ENCODE measurements at places on chromosomes 5 and 9.

DNA sequence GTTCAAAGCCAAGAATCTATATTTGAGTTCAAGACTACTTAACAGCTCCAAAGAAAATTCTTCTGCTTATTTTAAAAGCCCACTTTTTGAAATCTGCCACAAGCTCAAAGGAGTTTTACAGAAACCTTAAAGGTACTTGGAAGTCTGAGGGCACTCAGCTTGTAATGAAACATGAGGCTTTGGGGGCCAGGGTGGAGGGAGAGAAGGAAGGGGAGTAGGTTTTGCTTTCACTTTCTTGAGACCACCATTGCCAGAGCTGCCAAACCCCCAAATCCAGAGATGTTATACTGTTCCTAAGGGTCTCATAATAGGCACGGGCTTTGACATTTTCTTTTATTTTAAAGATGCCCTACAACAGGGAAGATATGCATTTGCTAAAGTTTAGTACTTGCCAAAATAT is 42.6 kb upstream of the TNFAIP8 start:
- no peak for DNase-seq

- DNase-seq, result no peak
These were observed 40.9 kb downstream of the NACC2 start for GRCh38 chr9:136054146-136054545.

DNA sequence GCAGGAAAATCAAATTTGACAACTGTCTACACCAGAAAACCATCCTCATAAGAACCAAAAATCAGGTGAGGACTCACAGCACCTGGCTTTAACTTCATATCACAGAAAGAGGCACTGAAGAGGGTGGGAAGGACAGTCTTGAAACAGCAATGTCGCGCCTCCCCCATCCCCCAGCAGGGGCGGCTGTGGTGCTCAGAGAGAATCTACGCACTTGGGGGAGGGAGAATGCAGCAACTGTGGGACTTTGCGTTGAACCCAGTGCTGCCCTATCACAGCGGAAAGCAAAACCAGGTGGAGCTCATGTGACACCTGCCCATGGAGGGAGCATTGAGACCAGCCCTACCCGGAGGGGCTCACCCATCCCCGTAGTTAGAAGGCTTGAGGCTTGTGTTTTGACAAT is 191.8 kb downstream of the MSX2 start:
- no peak for DNase-seq

GRCh38 chr9:95085861-95086563 is 231.5 kb downstream of the FANCC start:
- no peak for DNase-seq

GRCh38 chr5:74767579-74767913 is 497 bp downstream of the NSA2 start:
- DNase-seq, result no peak

DNA sequence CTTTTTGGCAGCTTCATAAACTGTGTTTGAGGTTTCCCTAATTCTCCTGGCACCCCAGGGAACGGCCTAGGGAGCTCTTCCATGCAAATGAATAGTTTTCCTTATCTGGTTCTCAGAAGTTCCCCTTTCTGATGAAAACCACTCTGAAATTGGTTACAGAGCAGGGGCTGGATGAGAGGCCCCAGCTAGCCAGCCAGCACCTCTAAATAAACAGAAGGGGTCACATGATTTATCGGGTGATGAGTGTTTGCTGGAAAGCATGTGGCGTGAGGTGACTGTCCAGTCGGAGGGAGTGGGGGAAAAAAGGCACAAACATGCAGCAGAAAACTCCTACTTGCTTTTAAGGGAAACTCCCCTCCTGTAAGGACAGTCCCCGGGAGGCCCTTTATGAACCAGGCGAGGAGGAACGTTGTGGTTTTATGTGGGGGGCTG is 261.2 kb upstream of the ANKRD55 start:
- DNase-seq, result no peak

DNA sequence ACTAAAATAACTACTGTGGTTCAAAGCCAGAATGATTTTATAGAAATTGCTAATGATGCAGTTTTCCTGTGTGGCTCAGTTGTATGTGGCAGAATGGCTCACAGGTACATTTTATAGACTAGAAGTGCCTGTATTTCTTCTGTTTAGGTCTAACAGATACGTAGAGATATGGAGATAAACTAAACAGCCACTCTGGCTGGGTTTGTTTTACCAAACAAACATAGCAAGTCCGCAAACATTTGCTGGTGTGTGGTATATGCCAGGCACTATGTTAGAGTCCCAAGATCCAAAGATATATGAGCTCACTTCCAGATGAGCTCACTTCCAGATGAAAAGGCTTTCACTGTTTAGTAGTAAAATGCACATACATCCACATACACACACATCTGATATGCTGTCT is 24.4 kb downstream of the ADRB2 start:
- DNase-seq, result no peak

- DNase-seq, result no peak
These were observed 62.6 kb downstream of the IL31RA start for GRCh38 chr5:55913466-55914413.

DNA sequence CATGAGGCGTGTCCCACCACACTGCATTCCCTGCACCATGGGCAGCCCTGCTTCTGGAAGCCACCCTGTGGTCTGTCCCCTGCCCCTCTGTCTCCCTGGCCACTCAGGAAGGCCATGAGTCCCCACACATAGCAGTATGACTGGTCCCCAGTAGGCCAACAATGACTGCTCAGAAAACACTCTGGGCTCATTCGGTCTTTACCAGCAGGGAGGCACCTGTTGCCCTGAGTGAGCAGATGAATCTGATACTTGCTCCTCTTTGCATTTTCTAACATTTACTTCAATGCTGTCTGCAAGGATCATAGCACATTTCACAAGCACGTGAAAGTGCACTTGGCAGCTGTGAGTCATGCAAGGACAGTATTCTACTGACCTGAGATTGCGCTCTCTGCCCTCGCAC is 365.4 kb upstream of the IRX1 start:
- no peak for DNase-seq

DNA sequence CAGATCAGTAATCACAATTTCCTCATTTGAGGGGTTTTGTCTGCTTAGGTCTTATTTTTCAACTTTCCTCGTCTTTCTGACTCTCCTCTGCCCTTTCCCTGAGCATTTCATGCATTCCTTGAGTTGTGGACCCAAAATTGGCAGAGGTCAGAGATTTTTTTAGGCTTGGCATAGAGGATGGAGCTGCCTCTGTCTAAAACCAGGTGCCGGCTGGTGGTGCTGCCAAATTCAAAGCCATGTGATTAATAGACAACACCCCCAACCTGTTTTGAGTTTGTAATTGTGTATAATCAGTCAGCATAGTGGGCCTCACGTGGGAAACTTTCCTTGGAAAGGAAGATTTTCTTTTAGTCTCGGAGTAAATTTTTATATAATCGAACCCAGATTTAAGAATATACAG is 39.6 kb downstream of the TJP2 start:
- DNase-seq, result no peak

DNA sequence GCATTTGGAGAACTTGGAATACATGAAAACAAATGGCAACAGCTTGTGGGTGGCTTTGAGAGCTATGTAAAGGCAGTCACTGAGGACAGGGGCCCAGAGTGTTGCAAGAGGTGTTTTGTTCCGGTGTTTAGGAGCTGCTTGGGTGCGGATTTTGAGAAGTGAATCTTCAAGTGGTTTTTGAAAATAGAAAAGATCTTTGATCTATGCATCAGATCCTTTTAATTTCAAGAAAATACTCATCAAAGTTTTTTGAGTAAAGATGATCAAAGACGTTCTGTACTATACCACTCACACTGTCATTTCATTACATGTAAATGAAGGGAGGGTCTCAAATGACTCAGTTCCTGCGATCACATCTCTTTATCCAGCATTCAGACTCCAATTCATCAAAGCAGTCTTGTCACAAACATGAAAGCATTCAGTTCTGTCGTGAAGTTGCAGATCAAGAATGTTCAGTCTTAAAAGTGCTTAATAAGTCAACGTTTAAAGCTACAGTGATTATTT is 112.5 kb downstream of the WDR41 start:
- no peak for DNase-seq

- no peak for DNase-seq
These were observed 43.7 kb upstream of the RFX3 start for GRCh38 chr9:3569529-3569928.

DNA sequence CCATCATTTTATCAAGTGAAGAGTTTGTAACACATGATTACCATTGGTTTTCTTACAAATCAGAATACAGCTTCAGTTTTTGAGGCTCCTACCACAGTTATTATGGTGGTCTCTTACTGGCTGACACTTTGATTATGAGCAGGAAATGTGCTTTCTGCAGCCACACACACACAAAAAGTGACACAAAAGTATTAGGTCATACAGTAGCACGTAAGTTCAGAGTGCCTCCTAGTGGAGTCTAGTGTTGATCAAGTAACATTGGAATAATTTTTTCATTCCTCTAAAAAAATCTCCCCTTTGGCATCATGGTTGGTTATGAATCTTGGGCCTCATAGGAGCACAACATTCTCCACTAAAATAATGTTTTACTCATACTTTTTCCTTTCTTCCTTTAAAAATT is 37.6 kb downstream of the PAM start:
- DNase-seq, result no peak

DNA sequence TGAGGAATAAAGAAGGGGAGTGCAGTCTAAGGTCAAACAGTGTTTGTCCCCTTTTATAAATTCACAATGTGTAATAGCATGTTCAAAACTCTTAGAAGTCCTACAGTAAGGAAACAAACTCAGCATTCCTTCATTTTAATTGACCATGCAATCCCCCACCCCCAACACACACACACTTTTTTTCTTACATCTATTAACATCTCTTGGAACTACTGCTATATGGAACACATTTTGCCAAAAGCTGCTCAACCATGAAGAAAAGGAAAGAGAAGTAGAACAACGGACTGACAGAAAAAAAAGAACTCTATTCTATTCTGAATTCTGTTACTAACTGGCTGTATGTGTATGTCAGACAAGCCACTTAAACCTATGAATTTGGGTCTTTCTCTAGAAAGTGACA is 2.8 kb upstream of the CTNNAL1 start:
- no peak for DNase-seq

- DNase-seq, result no peak
These were observed 694 bp downstream of the RMI1 start for GRCh38 chr9:83981126-83981871.

- no peak for DNase-seq
These were observed 88.0 kb downstream of the ZSWIM6 start for GRCh38 chr5:61420016-61420415.

DNA sequence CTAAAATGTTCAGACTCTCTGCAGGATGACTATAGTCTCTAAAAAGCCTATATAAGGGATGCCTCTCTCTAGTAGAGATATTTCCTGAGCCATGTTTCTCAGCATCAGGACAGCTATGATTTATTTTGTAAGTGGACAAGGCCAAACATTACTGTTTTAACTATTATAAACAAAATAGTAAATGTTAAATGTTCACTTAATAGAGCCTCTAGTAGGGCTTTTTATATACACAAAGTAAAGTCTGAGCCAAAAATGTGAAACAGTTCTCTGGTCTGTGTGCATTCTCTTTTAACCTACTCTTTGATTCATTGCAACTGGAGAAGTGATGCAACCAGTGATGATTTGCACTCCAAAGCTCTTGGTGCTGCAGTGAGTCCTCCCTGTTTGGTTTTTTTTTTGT is 220.5 kb downstream of the GDNF start:
- no peak for DNase-seq

- peak; percentile 59 for DNase-seq
These were observed 1.3 kb upstream of the TBC1D2 start for GRCh38 chr9:98256756-98257155.

DNA sequence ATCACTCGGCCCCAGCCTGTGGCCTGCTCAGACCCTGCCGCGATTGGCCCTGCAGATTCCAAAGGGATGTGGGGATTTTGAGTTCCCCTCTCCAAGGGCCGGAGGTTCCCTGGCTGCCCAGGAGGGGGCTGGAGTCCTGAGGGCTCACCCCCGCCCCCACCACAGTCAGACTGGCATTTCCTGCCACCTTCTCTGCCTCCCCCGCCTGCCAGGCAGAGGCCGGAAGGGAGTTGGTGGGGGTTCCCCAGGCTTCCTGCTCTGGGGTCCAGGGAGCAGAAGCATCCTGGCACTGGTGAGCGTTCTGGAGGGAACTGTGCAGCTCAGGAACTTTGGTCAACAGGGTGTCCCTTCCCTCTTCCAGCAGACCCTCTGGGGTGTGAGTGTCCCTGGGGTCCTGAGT is 70.6 kb downstream of the RXRA start:
- peak; percentile 63 for DNase-seq

DNA sequence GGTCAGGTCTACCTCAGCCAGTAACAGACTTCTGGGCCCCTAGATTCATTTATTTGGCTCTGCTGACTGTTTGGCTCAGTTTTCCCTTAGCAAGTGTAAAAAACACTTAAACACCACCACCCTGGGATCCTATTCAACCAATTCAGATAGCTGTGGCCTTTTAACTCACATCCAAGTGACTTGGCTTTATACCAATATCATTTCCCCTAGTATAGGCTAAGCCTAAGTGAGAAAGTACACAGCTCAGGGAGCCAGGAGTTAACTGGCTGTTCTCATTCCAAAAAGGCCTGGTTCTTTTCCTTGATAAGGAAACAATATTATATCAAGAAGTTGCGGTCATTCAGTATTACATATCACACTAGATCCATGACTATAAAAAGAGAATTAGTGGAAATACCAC is 163.5 kb downstream of the ARL15 start:
- DNase-seq, result no peak

GRCh38 chr5:139314276-139314675 is 20.7 kb downstream of the MATR3 start:
- no peak for DNase-seq

DNA sequence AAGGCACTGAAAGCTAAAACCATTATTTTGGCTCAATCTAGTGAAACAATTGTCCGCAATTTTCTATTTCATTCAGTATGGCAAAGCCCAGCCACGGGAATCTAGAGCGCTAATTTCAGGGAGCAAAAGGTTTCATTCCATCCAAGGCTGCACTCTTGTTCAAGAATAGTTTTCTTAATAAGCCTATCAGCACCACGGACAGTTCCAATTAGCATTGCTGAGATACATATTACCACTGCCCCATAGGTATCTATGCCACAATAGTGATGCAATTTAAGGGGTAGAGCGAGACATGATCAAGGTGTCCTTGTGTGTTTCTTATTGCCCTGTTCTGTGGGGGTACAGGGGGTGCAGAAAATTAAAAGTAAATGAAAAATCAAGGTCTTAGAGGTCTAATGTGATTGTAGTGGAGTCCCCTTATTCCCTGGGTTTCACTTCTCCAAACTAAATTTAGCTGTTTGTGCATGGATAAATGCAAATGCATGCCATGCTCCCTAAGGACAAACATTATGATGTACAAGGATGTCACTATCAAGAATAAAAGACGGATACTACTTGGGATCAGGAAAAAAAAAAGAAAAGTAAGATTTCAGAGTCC is 45.5 kb downstream of the SPOCK1 start:
- no peak for DNase-seq
